Posterior vena cava (tissue), 2 donors: ENCODE measurements at places on chromosomes 6 and 20.
A peak's percentile ranks its signal among the peaks of the same experiment; 100 is the strongest.

DNA sequence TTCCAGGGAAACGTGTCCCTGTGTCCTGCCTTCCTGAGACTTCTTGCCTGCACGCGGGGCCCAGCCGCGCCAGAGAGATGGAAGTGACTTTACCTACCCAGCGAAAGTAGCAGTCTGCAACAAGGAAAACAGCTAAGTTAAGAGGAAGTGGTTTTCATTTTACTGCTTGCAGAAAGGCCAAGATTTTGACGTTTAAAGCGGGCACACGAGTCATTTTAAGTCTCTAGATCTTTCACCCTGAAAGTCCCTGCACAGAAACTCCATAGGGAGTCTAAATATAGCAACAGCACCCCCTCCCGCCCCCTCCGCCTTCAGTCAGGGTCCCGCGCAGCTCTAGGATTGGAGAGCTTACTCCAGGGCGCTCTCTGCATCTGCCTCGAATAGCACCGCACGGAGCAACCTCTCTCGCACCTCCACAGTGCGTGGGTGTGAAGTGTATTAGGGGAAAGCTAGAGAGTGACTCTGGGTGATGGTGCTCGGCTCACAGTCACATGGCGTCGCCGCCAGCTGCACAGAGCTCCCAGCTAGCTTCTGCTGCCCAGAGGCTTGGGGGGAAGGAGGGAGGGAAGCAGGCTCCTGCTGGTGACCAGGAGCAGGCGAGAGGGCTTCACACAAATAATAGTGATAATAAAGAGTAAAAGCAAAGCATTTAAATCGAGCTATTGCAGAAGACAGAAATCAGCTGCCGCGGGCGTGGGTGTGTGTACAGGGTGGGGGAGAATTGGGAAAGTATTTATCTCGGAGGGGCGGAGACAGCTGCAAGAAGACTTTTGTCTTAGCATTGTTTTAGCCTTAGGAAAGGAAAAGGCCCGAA lies 1.8 kb upstream of the KCNQ5 start:
- DNase-seq: no peak

DNA sequence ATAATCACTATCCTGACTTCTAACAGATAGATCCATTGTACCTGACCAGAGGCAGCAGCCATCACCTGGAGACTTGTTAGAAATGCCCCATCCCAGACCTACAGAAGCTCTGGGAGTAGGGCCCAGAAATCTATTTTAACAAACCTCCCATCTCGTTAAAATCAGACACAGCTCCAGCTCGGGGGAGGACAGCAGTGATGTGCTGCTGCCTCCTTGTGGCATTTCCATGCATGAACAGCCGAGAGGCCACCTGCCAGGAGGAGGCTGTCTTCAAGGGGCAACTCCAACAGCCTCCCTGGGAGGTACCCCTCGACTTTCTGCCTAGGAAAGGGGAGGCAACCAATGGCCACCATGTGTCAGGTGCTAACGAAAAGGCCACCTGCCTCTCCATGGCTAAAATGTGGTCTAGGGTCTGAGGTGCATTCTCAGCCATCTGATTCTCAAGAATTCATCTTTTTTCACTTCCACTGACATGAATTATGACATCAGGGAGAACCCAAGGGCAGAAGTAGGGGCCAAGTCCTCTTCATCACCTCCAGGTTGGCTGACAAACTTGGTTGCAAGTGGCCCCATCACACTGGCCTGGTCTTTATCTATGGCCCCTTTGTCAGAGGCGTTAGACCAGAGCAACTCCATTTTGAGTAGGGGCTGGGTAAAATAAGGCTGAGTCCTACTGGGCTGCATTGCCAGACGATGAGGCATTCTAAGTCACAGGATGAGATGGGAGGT lies 12.2 kb upstream of the KCNK15 start:
- peak; percentile 89 for DNase-seq

- DNase-seq: no peak
Measured at GRCh38 chr6:108734271-108734922, 113.8 kb upstream of the ARMC2 start.

- DNase-seq: no peak
Measured at GRCh38 chr20:10705801-10706459, 32.1 kb upstream of the JAG1 start.

- no peak for DNase-seq
Measured at GRCh38 chr6:21455071-21455470, 138.5 kb upstream of the SOX4 start.

- DNase-seq: peak; percentile 72
Measured at GRCh38 chr20:4156411-4156810, 141.1 kb upstream of the RNF24 start.

GRCh38 chr20:52103913-52104545 lies 87.5 kb downstream of the ZFP64 start:
- no peak for DNase-seq

DNA sequence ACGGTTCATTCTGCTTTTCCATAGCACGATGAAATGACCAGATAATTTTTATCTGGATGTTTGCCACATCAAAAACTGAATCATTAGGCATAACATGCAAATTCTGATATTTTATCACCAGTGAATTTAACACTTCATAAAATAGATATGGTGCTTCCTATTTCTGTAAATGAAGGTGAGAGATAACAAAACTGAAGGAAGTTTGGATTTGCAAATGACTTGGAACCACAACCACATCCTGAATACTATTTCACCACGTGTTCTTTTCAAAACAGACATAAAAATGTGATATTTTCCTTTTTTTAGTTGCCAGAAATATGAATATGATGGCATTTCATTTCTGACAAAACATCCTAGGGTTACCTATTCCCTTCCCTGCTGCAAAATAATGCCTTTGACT lies 146.1 kb downstream of the EDN1 start:
- no peak for DNase-seq

DNA sequence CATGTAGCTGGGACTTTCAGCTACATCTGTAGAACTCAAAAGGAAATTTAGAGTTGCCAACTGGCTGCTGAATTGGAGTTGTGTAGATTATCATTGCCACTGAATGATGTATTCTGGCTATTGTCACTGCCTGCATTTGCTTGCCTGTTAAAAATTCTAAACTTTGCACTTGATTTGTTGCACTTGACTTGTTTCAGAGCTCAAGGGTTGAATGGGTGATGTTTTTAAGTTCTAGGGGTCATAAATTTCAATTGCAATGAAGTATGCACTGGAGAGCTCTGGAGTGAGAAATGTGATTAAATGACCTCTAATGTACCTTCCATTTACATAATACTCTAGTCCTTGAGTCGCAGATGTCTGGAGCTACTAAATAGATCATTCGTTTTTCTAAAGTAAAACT lies 102.4 kb downstream of the TNFRSF21 start:
- DNase-seq: no peak

GRCh38 chr20:34604980-34605788 lies 46.7 kb downstream of the MAP1LC3A start:
- DNase-seq: no peak

- no peak for DNase-seq
Measured at GRCh38 chr6:21137700-21138335, 455.7 kb upstream of the SOX4 start.

GRCh38 chr6:21506126-21506525 lies 87.4 kb upstream of the SOX4 start:
- DNase-seq: no peak

DNA sequence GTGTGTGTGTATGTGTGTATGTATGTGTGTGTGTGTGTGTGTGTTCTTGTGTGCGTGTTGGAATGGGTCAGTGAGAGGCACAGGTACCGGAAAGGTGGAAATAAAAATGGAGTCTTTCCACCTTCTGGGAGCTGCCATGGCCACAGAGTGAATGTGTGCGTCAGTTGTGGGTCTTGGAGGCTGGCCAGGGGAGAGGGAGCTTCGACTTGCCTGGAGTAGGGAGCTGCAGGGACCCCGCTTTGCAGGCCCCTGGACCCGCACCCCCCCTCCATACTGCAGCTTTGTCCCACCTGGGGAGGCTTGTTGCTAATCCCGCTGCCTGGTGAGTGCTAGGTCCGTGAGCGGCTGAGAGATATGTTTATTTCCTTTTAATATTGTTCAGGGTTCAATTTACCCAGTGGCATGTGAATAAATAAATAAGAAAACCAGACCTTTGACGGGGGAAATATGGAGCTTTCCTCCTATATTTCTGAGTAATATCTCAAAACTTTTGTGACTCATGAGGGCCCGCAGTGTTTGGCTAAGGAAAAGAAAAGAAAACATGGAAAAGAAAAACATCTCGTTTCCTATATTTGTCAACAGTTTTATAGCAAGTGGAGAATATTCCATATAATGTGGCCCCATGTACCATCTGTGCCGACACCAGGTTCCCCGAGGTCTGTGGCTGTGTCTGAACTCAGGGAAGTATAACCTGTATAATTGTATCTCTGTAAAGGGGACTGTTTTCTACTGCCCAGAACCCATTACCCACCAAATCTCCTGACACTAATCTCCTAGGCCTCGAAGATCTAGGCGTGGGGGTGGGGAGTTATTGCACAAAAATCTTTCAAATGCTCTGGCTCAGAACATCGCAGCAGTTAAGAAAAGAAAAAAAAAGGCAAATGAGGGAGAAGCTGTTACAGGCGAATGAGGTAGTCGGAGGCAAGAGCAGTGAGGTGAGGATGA lies 24.6 kb upstream of the CCDC167 start:
- no peak for DNase-seq

GRCh38 chr20:18321976-18322950 lies 33.9 kb downstream of the ZNF133 start:
- DNase-seq: no peak

GRCh38 chr6:99591673-99592364 lies 14.8 kb upstream of the PRDM13 start:
- DNase-seq: no peak

GRCh38 chr6:111256646-111257045 lies 169.3 kb downstream of the SLC16A10 start:
- no peak for DNase-seq

DNA sequence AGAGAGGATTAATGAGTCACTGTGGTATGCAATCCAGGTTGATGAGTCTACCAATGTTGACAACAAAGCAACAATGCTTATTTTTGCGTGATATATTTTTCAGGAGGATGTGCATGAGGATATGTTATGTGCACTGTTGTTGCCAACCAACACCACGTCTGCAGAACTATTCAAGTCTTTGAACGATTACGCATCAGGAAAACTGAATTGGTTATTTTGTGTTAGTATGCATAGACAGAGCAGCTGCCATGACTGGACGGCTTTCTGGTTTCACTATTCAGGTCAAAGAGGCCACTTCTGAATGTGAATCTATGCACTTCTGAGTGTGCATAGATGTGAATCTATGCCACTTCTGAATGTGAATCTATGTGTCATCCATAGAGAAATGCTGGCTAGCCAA lies 134.0 kb upstream of the GRIK2 start:
- no peak for DNase-seq

GRCh38 chr20:32898729-32899128 lies 40.0 kb downstream of the EFCAB8 start:
- no peak for DNase-seq

DNA sequence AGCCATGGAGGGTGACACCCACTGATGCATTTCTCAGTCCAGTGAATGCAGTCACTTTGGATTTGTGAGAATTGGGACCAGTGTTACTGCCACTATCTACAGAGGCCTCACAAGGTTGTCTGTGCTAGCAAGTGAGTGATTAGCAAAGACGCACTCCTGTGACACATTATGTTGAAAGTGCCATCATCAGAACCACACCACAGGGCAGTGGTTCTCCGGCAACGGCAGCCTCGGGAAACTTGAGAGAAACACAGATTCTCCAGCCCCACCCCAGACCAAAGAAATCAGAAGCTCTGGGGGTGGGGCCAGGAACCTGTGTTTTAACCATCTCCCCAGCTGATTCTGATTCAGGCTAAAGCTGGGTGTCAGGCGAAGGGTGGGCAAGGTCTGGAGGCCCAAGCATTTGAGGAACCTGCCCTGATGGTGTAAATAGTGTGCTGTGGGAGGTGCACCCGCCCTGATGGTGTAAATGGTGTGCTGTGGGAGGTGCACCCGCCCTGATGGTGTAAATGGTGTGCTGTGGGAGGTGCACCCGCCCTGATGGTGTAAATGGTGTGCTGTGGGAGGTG lies 39.9 kb downstream of the TMEM242 start:
- DNase-seq: peak; percentile 37

DNA sequence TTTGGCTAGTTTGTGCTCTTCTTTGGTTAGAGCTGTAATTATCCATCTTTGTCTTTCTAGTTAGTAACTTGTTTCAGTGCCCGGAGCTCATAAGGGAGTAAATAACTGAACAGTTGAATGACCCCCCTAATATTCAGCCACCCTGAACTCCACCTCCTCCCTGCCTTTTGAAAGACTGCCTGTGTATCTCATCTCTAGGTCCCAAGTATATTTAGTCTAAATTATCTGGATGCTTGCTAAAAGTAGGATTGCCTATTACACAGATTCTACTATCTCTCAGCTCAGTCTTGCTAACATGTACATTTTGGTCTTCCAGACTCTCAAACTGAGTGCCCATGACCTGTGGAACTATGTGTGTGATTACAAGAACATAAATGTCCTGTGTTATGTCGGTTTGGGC lies 145.9 kb downstream of the GJA1 start:
- DNase-seq: no peak

- DNase-seq: no peak
Measured at GRCh38 chr6:166004876-166005275, 162.8 kb downstream of the TBXT start.

DNA sequence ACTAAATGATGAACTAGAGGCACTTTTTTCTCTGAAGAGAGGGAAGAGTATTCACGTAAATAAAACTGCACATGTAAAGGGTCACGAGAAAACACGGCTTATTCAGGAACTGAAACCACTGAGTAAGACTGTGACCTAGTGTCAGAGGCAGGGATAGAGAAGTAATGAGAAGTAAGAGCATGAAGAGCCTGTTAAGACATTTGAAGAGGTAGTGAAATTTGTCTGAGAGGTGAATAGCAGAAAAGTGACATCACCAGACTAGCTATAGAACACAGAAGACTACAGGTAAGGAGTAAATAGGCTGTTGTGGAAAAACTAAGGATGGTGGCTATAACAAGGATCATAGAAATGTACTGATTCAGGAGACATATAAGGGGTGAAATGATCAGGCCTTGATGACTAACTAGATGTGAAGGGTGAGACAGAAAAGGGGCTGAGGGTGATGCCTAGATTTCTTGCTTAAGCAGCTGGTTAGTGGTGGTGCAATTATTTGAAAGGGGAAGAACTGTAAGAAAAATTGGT lies 76.8 kb downstream of the REV3L start:
- no peak for DNase-seq

DNA sequence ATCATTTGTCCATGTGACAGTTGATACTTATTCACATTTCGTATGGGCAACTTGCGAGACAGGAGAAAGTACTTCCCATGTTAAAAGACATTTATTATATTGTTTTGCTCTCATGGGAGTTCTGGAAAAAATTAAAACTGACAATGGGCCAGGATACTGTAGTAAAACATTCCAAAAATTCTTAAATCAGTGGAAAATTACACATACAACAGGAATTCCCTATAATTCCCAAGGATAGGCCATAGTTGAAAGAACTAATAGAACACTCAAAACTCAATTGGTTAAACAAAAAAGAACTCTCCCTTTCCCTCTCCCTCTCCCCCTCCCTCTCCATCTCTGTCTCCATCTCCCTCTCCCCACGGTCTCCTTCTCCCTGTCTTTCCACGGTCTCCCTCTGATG lies 19.4 kb upstream of the EIF2S2 start:
- DNase-seq: no peak
